ENCODE measurements at places on chromosomes 13 and 19.

- DNase-seq, result no peak
Measured at GRCh38 chr13:99086267-99087097, 108.6 kb upstream of the DOCK9 start.

GRCh38 chr19:6527893-6528543 lies 2.8 kb upstream of the TNFSF9 start:
- DNase-seq, result no peak

DNA sequence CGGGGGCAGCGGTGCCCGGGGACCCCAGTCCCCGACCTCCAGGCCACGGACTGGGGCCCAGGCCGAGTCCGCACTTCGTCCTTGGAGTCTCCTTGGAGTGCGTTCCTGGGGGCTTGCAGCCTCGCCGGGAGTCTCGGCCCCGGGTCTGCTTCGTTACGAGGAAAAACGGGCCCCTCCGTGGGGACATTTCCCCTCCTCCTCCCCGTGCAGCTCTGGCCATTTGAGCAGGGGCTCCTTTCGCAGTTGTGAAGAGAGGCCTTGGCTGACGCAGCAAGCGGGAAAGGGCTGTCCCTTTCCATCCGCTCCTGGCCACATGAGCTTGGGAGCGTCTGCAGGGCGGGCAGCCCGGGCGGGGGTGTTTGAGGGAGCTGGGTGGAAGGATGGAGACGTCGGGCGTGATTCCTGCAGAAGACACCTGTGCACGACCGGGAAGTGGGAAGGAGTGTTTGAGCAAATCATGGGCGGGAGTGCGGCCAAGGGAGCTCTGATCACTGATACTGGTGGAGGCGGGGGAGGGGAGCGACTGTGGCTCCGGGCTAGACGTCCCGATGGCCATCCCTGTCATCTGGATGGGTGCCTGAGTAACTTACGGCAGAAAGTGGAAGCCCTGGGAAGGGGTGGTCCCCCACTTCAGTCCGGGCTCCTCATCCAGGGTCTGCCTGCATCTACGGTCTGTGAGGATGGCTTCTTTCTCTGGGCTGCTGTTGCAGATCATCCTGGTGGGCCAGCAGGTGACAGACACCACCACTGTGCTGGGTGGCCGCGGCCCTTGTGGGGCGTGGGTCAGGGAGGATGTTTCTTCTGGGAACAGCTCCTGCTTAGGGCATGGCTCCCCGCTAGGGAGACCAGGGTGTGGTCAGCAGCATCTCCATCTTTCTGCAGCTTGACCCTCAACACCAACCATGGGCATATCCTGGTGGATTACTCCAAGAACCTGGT lies 736 bp downstream of the GPI start:
- DNase-seq, result peak; percentile 10

- DNase-seq, result no peak
Measured at GRCh38 chr19:7526059-7526929, 3.9 kb downstream of the MCOLN1 start.

GRCh38 chr13:107808389-107808788 lies 406.9 kb downstream of the LIG4 start:
- no peak for DNase-seq

DNA sequence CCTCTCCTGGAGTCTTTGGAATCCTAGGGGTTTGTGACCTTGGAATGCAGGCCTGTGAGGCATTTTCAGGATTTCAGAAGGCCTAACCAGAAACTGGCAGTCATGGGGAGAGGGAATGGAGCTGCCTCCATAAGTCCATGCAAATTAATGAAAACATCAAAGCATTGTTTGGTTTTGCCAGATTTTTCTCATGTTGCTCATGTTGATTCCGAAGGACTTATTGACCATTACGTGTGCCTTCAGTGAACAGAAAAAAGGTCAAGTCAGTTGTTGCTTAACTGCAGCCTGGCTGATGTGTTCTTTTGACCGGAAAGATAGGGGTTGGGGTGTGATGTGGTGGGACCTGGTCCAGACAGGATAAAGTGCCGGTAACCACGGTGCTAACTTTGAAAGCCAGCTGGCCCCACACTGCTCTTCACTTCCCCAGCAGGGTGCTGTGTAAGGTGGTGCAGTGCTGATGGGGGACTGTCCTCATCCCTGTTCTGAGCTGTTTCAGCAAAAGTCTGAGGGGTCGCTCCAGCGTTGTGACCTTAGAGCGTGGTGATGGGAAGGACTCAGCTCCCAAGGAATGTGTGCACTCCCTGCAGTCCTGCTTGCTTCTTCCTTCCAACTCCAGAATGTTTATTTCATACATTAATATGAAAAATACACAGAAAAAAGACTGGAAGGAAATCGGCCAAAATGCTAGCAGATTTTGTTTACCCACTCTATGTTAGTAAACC lies 3.5 kb downstream of the RNF113B start:
- no peak for DNase-seq

GRCh38 chr13:41137951-41138350 lies 5.3 kb upstream of the KBTBD6 start:
- no peak for DNase-seq

DNA sequence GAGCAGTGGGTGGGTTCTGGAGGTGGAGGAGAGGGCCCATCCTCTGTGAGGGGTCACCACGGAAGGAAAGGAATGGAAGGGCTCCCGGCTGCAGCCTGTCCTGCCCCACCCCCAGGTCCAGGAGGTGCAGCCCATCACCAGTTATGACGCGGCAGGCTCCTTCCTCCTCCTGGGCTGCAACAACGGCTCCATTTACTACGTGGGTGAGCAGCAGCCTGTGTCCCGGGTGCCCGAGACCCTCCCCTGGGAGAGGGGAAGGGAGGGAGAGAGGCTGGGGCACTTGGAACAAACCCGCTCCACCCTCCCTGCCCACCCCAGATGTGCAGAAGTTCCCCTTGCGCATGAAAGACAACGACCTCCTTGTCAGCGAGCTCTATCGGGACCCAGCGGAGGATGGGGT lies 6.6 kb downstream of the SHKBP1 start:
- no peak for DNase-seq

- DNase-seq, result no peak
Measured at GRCh38 chr19:13130886-13131490, 12.9 kb downstream of the NACC1 start.

- no peak for DNase-seq
Measured at GRCh38 chr13:46593398-46593797, 40.4 kb downstream of the LRCH1 start.

GRCh38 chr13:24075137-24075975 lies 85.2 kb upstream of the SPATA13 start:
- DNase-seq, result no peak

- DNase-seq, result peak; percentile 16
Measured at GRCh38 chr19:47231215-47232054, 436 bp upstream of the BBC3 start.

GRCh38 chr13:97120346-97120745 lies 101.8 kb upstream of the MBNL2 start:
- no peak for DNase-seq

DNA sequence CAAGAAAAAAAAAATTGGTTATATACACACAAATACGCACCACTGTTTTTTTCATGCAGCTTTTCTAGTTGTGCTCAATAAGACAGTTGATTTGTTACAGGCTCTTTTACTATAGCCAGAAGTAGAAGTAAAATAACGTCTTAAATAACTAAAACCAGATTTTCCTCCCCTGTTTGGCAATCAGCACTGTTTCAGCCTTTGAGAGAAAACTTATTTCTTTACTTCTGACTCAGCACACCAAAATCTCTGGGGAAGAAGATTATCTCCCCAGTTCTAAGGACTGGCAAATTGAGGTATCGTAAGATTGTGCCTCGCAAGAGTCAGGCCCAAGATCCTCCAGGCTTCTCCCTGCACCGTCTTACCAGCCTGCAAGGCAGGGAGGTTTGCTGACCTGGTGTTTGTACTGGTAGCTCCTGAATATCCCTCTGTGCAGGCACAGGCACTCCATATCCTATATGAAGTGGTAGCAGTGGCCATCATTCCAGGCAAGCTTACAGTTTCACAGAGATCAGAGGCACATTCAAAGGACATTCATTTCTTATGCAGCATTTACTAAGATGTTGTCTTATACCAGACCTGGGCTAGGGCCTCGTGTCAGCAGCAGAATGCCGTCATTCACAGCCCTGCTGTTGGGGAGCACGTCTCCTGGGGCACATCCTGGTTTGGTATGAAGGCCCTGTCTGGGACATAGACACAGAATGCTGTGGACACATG lies 268.2 kb downstream of the ZNF536 start:
- DNase-seq, result no peak

GRCh38 chr13:54301085-54301484 lies 1272.5 kb downstream of the OLFM4 start:
- no peak for DNase-seq

DNA sequence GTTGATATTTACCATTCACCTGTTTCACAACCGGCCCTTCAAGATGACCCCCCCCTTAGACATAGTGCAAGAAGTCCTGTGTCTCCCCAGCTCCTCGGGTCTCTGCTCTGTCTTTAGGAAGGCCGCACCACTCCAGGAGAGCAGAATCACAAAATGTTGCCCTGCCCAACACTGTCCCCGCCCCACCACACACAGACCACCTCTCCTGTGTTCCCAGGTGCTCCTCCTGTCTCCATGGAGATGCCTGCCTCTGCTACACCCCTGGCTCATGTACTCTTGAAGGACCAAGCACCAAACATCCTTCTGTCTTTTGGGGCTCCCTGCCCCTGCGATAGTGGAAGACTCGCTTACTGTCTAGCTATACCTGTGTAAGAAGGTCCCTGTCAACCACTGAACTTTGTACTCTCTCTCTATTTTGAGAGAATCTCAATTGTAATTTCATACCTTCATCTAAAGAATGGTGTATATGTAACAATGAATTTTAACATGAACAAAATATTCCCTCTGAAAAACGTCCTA lies 9.6 kb upstream of the TNFRSF19 start:
- DNase-seq, result no peak

DNA sequence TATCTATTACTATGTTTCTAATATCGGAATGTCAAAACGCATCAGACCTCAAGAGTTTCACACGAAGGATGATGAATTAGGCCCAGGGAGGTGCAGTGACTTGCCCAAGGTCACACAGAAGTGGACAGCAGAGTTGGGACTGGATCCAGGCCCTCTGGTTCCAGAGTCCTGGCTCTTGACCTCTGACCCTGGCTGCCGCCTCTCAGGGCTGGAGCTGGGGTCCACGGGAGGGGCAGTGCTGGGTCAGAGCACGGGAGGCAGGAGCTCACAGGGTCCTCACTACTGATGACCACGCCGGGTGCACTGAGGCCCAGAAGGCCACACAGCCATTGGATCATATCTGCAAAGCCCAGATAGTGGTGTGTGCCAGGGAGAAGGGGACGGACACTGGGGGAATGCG lies 9.2 kb upstream of the ASPDH start:
- DNase-seq, result no peak

DNA sequence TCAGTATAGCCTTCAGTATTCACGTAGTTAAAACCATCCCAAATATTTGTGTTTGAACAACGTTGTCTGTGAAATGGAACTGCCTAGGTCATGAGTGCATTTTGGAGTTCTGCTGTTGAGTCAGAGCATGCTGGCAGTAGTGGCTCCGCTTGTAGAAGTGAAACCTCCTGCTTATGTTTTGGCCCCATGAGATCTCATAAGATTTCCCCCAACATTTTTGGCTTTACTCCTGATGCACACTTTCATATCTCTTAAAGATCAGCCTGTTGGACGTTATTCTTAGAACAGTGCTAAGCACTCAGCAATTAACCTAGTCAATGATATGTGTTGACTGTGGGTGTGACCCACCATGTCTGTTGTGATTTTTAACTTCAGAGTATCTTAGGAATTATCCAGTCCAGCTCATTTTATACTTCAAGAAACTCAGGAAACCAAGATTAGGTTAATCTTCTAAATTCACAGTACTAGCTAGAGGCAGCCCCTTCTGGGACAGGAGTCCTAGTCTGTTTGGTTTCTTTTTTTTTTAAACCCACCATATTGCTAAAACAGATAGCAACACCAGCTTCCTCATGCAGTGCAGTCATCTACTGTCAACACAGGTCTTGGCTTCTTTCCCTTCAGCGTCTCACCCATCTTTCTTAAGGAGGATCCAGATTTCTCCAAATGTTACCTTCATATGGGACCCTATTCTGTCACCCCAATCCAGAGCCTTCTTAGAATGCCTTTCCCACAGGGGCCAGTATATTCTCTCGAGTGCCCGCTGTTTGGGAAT lies 26.2 kb downstream of the RAP2A start:
- DNase-seq, result no peak

GRCh38 chr13:25920931-25921330 lies 130.9 kb downstream of the SHISA2 start:
- no peak for DNase-seq

All from NCI-H2107 (cell line).